ENCODE measurements at places on chromosomes 7 and 10.
A peak's percentile ranks its signal among the peaks of the same experiment; 100 is the strongest.

DNA sequence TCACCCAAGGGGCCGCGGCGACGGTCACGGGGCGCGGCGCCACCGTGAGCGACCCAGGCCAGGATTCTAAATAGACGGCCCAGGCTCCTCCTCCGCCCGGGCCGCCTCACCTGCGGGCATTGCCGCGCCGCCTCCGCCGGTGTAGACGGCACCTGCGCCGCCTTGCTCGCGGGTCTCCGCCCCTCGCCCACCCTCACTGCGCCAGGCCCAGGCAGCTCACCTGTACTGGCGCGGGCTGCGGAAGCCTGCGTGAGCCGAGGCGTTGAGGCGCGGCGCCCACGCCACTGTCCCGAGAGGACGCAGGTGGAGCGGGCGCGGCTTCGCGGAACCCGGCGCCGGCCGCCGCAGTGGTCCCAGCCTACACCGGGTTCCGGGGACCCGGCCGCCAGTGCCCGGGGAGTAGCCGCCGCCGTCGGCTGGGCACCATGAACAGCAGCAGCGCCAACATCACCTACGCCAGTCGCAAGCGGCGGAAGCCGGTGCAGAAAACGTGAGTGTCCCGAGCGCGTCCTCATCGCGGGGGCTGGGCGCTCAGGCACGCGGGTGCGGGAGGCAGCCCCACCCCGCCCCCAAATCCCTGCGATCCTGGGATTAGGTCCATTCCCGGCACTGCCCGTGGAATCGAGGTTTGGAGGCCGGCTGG is 509 bp downstream of the AHR start:
- peak; percentile 31 for DNase-seq

DNA sequence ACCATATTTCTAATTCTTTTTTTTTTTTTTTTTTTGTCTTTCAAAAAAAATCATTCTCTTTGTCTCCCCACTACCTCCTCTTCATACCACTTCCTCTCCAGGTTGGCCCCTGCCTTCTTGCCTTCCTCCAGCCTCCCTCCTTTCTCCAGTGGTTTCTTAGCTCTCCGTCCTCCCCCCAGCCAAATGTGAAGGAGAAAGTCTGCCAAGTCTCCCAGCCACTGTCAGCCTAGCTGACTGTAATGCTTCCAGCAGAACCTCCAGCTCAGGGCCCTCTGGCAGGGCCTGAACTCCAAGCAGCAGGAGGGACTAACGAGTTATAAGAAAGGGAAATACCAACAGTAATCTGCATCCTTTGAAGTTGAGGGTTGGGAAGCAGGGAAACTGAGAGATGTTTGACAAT is 35.5 kb upstream of the BICC1 start:
- no peak for DNase-seq

DNA sequence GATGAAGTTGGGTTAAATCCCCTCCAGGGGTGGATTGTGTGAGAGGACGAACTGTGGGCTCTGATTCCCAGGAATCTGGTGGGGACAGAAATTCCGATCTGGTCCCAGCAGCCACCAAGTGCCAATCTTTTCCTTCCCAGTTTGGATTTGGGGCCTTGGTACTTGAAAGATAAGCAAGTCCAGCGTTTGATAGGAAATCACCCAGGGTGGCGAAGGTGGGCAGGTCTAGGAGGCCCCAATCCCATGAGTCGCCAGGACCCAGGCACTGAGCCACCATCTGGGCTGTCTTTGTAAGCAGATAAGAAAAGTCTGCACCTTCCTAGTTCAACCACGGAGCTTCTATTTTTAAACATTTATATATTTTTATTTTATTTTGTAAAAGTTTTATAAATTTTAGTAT is 122.6 kb upstream of the LSM8 start:
- DNase-seq, result no peak

DNA sequence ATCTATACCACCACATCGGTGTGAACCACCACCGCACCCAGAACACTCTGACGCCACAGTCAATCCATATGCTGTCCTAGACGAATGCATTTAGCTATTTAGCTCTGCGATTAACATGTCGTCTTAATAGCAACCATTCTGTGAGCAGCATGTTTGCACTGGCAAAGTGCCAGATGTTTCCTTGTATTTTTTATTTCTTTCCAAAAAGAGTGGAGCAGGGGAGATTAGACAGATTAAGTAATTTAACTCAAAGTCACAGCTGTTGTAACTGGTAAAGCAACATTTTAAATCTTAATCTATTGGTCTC is 57.0 kb upstream of the ARL4A start:
- no peak for DNase-seq

GRCh38 chr10:112716924-112717413 is 233.1 kb upstream of the TCF7L2 start:
- no peak for DNase-seq

DNA sequence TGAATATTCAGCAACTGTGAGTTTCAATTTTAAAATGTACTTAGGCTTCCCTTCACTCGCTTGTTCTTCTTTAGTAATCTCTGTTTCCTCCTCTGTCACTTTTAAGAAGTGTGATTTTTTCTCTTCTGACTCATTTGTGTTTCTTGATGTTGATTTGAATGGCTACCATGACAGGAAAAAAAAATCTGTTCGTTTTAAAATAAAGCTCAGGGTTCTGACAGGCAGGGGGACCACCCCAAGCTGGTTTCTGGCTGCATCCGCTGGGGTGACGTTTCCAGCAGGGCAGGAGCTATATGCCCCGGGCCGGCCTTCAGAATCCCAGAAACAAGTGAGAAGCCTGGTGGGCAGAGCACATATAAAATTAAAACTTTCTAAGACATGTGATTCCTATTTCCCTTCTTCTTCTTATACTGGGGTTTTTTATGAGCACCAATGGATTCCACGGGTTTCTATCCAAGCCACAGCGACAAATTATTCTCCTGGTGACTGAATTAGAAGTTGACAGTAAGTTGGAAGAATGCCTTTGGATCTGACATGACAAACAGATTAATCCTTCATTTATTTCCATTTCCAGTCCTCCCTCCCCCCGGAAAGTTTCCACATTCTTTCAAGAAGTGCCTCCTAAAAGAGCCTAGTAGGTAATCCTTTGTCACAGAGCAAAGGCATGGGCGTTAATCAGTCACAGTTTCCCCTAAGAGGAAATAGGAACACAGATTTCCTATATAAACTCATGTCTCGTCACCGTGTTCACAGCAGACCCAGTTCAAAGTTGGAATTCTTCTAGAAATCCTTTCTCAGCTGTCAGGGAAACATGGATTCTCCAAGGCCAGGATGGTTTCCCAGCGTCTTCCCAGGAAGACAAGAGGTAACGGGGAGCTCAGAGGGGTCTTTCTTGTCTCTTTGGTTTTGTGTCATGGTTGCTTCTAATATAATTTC is 79.9 kb downstream of the PTPRE start:
- no peak for DNase-seq

GRCh38 chr7:22356010-22356691 is 803 bp downstream of the RAPGEF5 start:
- no peak for DNase-seq

DNA sequence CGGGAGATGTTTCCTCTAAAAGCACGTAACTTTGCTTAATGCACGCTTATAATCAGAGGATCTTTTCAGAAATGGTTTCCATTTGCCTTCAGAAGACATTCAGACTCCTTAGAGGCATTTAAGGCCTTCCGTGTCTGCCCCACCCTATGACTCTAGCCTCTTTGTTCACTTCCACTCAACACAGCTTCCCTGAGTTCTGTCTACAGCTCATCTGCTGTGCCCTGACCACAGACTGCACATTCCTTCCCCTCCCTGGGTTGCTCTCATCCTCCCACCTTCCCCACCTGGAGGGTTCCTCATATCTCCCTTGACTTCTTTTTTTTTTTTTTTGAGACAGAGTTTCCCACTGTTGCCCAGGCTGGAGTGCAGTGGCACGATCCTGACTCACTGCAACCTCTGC is 16.6 kb downstream of the FBH1 start:
- no peak for DNase-seq

- DNase-seq, result no peak
Observed at GRCh38 chr10:6054884-6055283, 7.3 kb downstream of the IL2RA start.

DNA sequence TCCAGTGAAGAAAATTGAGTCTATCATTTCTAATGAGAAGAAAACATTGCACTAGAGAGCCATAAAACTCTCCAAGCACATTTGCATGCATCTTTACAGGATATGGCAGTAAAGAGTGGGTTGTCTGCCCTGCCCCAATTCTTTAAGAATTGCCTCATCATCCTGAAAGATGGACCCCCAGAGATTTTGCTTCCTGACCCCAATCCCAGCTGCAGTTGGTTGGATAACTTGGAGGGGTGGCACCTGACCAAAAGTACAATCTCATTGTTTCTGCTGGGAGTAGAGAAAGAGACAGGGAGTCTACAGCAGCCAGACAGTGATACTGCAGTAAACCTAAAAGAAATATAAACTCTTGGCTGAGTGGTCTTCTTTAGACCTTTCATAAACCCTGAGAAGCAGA is 49.1 kb upstream of the ADCY1 start:
- no peak for DNase-seq

DNA sequence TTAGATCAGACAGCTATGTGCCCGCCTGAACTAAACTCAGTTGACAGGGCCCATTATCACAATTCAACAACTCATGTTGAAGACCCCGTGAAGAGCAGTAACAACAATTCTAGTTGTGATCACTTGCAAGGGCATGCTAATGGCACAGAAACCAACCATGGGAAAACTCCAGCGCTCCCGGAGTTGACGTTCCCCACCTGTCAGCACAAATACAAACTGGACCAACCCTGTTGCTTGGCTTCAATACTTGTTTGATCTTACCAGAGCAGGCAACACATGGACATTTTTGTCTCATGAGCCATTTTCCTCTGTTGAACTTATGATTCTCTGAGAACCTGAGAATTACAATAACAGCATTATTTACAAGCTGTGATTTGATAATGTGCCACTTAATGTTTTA is 119.0 kb upstream of the LANCL2 start:
- DNase-seq, result no peak

GRCh38 chr7:12257582-12257981 is 46.5 kb downstream of the TMEM106B start:
- DNase-seq, result no peak

DNA sequence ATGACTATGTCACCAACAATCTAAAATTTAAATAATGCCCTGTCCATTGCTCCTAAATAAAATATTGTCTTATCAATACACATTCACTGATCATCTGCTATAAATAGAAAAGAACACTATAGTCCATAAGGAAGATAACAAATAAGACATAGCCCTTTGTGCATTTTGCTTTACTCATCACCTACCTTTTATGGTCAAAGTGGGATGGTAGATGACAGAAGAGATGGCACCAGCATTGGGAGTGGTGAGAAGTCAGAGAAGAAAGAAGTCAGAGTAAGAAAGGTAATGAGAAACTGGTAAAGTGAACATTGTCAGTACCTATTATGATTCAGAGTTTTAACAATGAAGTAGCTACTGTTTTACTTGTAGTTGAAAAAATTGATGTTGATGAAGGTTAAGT is 31.1 kb downstream of the SEMA3E start:
- no peak for DNase-seq

DNA sequence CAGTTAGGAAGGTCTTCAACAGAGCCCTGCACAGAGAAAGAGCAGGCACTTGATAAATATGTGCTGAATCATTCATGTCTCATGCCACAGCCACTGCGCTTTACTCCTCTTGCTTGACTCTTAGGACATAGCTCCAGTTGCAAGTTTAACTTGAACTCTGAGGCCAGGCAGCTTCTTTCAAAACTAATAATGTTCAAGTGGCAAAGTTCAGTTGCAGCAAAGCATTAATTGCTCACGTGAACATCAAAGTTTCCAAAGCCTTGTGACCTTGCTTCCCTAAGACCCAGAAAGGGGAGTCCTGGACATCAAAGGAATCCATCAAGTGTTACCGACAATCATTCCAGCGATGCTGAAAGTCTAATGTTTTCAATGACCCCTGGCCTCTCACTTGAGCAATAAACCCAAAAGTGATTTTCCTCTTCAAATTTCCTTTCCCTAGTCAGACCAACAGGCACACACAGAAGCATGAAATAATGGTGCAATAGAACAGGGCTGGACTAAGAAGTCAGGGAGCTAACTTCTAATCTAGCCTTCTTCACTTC is 21.8 kb upstream of the TECTB start:
- no peak for DNase-seq

GRCh38 chr7:76354981-76355730 is 3.6 kb downstream of the YWHAG start:
- DNase-seq, result no peak

GRCh38 chr7:97187067-97187466 is 69.6 kb downstream of the SDHAF3 start:
- DNase-seq, result no peak

- no peak for DNase-seq
Observed at GRCh38 chr10:11448190-11448544, 163.3 kb downstream of the USP6NL start.

GRCh38 chr10:5583525-5584175 is 58.9 kb downstream of the CALML3 start:
- no peak for DNase-seq

DNA sequence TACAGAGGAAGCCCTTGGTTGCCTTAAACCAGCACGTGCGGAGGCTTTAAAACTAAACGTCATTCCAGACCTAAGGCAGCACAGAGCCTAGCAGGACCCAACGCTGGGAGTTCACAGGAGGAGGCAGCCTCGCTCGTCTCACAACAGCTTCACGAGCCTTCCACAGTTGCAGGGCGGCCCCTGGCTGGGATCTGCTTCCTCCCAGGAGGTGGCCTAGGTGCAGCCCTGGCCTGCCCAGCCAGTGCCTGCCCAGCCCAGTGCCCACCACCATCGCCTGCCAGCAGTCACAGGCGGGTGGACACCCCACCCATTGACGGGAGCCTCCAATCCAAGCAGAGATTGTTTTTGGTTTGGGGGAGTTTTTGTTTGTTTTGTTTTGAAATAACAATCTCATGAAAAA is 96.5 kb downstream of the PTPRN2 start:
- DNase-seq, result no peak

DNA sequence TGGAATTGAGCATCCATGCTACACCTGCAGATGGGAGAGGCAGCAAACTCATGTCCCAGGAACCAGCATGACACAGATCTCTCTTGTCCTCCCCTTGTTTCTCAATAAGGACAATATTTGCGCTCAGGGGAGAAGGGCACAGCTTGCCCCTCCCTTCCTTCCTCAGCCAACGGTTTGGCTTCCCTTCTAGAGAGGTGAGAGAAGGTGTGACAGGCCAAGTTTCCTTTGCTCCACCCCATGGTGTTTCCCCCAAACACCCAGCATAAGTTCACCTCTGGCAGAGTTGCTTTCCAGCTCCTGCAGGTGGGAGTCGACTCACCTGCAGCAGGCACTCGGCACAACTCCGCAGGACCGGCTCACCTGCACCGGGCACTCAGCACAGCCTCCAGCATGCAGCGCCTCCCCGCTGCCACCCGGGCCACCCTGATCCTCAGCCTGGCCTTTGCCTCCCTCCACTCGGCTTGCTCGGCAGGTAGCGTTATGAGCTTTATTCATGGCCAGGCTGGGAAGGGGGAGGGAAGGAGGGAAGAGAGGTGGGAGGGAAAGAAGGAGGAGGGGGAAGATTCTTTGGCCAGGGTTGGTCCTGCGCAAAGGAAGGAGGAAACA is at the start of the genes ATP6V0A4 and TMEM213:
TSS of gene ATP6V0A4 (minus strand) at position 482 of the 606 bp plus-strand sequence. CDS start 26,949 bp downstream, outside the sequence.
TSS of gene TMEM213 (plus strand) at position 280 of the 606 bp plus-strand sequence. CDS start at position 391, 111 bp downstream.
- no peak for DNase-seq

All from stimulated activated CD8-positive, alpha-beta memory T cell treated with anti-CD3 and anti-CD28 coated beads, Interleukin-4, amount 100 ng/mL, for 1 hour (primary cell).